Tibial nerve (tissue), 4 donors: ENCODE measurements at places on chromosomes 3 and 15. TPM values are rescaled to one million over a fixed set of nuclear protein-coding genes. Genes with fewer than 3 reads are reported as not detected.

- H3K4me3 ChIP-seq, result no peak overlapping the region
- no peaks in the 10 kb centered on the region for H3K4me1 ChIP-seq
- DNase-seq, result no peak
- H3K27me3 ChIP-seq, result no peaks in the 10 kb centered on the region
- no peak overlapping the region for H3K27ac ChIP-seq
- no peaks in the 10 kb centered on the region for H3K36me3 ChIP-seq
Observed at GRCh38 chr3:138673641-138674530, 65.3 kb downstream of the FAIM start.

The GNAT1 gene
- not detected for total RNA-seq

The UQCC5 gene
- 1.2 TPM for total RNA-seq

The PML gene
- 69.3 TPM for total RNA-seq

The CELF6 gene
- 10.4 TPM for total RNA-seq

DNA sequence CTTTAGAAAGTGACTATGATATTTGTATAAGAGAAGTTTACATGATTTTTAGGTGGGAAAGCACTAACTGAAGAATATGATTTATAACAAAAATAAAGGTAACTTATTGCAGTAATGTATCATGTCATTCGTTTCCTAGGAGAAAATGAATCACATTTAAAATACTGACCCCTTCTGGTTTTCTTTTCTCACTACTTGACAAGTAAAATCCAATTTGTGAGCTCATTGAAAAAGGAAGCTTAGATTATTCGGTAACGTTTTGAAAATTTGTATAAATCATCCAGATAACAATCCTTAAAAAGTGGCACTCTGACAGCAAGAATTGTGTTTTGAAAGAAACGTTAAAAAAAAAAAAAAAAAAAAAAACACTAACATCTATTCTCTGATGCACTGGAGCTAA lies 39.0 kb downstream of the NSUN3 start:
- no peaks in the 10 kb centered on the region for H3K27me3 ChIP-seq
- H3K4me1 ChIP-seq, result no peaks in the 10 kb centered on the region
- no peak overlapping the region for H3K27ac ChIP-seq
- no peak overlapping the region for H3K4me3 ChIP-seq
- DNase-seq, result no peak
- H3K36me3 ChIP-seq, result peaks cover 45% of the 10 kb centered on the region

The PCYT1A gene
- total RNA-seq, result 71.0 TPM

DNA sequence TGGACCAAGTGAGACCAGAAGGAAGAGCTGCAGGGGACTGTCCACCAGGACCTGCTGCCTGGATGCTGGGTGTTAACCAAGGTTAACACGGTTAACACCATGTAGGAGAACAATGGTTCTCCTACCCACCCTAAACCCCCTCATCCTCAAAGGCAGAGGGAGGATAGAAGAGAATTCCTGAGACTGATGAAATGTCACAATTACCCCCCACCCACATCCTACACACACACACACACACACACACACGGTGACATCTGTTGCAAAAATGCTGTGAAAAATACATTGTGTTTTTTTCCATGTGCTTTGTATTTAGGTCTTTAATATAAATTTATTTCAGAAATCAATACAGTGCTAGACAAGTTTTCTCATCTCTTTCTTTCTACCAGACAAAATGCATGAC lies 113.9 kb upstream of the HES1 start:
- no peaks in the 10 kb centered on the region for H3K27me3 ChIP-seq
- no peaks in the 10 kb centered on the region for H3K36me3 ChIP-seq
- H3K27ac ChIP-seq, result no peak overlapping the region

DNA sequence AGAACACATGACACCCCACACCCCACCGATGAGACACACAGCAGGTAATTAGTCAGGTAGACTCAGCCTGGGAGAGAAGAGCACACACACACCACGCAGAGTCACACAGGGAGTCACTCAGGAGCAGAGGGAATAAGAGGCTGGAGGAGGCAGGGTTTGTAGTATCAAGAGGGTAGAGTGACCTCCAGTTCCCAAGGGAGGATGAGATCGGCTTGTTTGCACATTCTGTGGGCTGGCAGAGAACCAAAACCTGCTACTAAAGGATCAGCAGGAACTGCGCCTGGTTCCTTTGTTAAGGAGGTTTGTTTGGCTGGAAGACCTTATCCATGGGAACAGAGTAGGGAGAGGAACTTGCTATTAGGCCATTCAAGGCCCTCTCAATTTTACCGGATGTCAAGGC lies 281.4 kb upstream of the SLCO3A1 start:
- H3K27me3 ChIP-seq, result no peaks in the 10 kb centered on the region
- no peak for DNase-seq
- H3K27ac ChIP-seq, result no peak overlapping the region
- H3K4me3 ChIP-seq, result no peak overlapping the region
- no peaks in the 10 kb centered on the region for H3K36me3 ChIP-seq
- no peaks in the 10 kb centered on the region for H3K4me1 ChIP-seq

GRCh38 chr15:95663156-95664100 lies 667.1 kb upstream of the NR2F2 start:
- H3K4me3 ChIP-seq, result no peak overlapping the region
- no peaks in the 10 kb centered on the region for H3K36me3 ChIP-seq
- H3K4me1 ChIP-seq, result peaks cover 40% of the 10 kb centered on the region
- no peaks in the 10 kb centered on the region for H3K27me3 ChIP-seq
- H3K27ac ChIP-seq, result peak overlapping the region; percentile 37

The MELTF gene
- total RNA-seq, result 3.3 TPM

DNA sequence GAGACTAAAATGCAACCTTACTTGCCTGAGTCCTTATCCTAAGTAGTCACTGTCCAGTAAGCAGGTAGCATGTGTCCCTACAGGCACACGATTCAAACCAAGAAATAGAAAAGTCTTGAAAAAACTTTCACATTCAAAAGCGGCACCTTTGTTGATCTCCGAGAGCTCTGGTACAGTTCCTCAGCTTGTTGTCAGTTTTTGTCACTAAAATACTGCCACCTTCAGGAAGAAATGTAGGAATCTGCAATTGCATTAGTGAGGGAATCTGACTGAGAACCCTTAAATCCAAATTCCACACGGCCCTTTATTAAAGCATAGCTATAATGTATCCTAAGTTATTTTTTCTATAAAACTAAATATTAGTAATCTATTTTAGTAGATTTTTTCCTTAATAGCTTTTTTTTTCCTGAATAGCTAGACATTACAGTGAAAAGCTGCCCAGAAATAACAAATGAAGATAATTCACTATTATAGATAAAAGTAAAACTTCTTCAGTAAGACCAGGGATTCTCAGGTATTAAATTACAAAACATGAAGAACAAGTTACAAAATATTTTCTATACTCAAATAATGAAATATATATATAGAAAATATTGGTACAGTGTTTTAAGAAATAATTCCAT lies 44.0 kb downstream of the CCDC54 start:
- no peaks in the 10 kb centered on the region for H3K36me3 ChIP-seq
- DNase-seq, result peak; percentile 14
- no peaks in the 10 kb centered on the region for H3K27me3 ChIP-seq
- peak overlapping the region; percentile 57 for H3K27ac ChIP-seq

DNA sequence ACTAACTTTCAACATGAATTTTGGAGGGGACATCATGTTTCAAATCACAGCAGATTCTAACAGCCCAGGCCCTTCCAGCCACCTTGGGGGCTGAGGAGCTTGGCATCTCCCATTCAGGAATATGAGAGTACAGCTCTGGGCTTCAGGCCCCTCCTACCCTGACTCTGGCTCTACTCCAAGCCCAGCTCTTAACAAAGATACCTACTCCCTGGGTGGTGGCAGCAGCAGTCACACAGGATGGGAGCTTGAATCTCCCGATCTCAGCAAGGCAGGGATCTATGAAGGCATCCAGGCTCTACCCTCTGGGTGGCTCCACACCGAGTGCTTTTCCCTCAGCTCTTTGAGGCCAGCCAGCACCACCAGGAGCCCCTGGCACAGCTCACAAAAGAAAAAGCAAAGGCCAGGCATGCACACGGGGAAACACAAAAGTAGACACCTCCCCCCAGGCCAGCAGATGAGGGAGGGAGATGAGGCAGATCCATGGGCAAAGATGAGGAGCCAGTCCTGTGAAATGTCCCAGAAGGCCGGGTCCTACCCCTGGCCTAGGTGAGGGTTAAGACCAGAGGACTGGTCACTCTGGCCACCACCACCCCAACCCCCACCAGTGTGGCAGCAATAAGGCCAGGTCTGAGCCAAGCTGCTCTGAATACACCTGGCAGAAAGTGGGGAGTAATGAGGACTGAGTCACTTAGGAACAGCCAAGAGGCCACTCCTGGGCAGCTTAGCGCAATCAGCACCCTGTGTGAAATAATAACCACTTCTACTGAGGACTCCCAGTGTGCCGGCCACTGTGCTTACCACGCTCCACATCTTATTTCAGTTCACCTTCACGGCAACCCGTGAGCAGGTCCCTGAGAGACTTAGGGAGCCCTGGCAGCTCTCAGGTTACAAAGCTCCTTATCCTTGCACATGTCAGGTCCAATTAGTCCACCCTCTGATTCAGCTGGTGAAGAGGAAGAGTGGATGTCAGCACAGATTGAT lies 24.3 kb downstream of the PLA2G4F start:
- H3K27ac ChIP-seq, result no peak overlapping the region
- H3K4me3 ChIP-seq, result no peak overlapping the region
- no peaks in the 10 kb centered on the region for H3K36me3 ChIP-seq
- no peaks in the 10 kb centered on the region for H3K27me3 ChIP-seq
- no peaks in the 10 kb centered on the region for H3K4me1 ChIP-seq
- no peak for DNase-seq

The NEIL1 gene
- 45.8 TPM for total RNA-seq

The MASP1 gene
- total RNA-seq, result 6.6 TPM

GRCh38 chr15:66124651-66125050 lies 128.9 kb downstream of the MEGF11 start:
- no peaks in the 10 kb centered on the region for H3K27me3 ChIP-seq
- H3K4me3 ChIP-seq, result no peak overlapping the region
- no peak overlapping the region for H3K27ac ChIP-seq
- no peaks in the 10 kb centered on the region for H3K36me3 ChIP-seq
- DNase-seq, result no peak

DNA sequence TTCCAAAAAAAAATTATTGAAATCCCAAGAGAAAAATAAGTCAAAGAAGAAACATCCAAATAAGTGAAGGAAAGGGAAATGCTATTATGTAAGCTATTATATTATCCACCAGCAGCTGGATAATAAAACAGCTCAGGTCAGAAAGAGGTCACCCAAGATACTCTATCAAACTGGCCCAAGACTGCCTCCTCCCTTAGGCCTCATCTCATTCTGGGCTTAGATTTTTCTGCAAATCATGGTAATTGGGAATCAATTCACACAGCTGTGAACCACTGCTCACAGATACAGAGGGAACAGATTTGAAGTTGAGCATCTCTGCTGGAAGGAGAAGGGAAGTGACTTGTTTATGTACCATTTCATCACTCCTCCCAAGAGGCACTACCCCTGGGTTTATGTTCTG lies 294.6 kb upstream of the DPPA4 start:
- H3K4me3 ChIP-seq, result no peak overlapping the region
- H3K27ac ChIP-seq, result no peak overlapping the region
- H3K36me3 ChIP-seq, result no peaks in the 10 kb centered on the region
